ENCODE measurements at places on chromosomes 12 and 14.

DNA sequence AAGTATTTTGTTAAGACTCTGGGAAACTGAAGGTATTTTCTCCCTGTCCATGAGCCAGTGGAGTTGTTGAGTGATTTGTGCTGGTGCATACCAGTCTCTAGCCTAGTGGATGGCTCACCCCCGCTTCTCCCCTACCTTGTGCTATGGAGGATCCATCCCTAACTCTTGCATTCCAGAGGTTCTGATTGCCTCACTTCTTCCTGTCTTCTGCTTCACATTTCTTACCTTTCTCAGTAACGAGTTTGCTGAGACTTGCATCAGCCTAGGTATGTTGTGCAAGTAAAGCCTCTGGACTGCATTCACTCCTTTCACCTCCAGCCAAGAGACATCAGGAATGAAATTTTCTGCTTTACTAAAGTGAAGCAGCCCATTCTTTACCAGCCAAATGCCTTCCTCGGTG is 391.6 kb downstream of the ZFP36L1 start:
- no peak for DNase-seq

DNA sequence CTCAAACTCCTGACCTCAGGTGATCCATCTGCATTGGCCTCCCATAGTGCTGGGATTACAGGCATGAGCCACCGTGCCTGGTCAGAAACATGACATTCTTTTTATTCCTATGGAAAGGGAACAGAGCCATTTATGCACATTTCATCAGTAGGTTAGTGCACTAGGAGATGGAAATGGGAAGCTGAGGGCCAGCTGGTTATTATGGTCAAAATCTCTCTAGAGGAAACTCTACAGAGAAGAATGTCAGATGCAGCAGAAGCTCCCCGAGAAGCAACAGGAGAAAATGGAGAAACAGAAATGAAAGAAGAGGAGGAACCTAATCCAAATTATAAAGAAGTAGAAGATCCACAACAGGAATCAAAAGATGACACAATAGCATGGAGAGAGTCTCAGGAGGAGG is 2.7 kb downstream of the CFAP251 start:
- no peak for DNase-seq

DNA sequence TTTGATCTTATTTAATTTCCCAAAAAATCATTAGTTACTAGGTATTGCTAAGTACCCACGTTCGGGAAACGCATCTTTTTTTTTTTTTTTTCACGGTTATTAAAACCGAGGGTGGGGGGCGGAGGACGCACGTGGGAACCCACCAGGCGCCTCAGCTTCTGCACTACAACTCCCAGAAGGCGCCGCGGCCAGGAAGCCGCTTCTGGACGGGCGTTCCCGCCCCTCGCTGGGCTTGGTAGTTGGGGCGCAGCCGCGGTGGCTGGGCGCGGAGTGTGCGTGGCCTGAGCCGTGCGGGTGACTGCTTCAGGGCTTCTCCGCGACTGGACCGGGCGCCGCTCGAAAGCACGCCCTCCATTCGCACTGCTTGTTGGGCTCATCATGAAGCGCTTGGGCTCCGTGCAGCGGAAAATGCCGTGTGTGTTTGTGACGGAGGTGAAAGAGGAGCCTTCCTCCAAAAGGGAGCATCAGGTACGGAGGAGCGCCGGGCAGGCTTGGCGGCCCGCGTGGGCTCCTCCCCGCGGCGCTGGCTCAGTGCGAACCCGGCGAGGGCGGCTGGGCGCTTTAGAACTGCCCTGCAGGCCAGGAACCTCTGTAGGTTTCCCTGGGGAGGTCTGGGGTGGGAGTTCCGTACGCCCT is 6.2 kb upstream of the C12orf50 start:
- peak; percentile 86 for DNase-seq

- DNase-seq, result no peak
Observed at GRCh38 chr14:71668186-71668912, 263.9 kb upstream of the RGS6 start.

- no peak for DNase-seq
Observed at GRCh38 chr12:49953151-49953550, 2.6 kb downstream of the AQP2 start.

- DNase-seq, result no peak
Observed at GRCh38 chr12:131250028-131250950, 296.6 kb downstream of the ADGRD1 start.

- DNase-seq, result no peak
Observed at GRCh38 chr12:87283111-87283510, 746.1 kb downstream of the C12orf50 start.

DNA sequence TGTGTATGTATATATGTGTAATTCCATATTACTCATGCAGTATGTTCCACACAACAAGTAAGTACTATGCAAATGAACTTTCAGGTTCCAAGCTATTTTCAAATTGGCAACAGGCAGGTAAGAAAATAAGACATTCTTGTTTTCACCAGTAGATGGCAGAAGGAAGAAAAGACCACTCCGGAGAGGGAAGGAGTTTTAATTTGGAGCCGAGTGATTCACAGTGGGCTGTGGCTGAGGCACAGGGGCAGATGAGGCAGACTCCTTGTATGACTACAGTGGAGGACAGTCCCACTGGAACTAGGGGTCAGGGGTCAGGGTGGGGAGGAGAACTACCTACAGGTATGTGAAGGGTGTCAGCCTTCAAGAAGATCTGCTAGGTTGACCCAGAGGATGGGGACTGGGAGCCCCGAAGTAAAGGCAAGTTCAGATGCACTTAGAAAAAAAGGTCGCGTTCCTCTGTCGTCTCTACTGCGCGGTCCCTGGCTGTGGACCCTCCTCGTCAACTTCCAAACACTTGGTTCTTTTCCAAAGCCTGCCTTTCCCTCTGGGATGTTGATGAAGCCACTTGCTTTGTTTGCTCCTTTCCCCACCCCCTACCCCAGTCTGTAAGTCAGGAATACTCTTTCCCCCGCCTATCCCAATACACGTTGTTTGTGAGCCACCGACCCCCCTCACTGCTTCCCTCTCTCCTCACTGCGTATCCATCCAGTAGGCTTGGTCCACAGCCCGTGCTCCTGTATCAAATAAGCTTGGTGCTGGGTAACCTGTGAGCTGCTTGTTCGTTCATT is 24.1 kb downstream of the DDX47 start:
- peak; percentile 59 for DNase-seq

DNA sequence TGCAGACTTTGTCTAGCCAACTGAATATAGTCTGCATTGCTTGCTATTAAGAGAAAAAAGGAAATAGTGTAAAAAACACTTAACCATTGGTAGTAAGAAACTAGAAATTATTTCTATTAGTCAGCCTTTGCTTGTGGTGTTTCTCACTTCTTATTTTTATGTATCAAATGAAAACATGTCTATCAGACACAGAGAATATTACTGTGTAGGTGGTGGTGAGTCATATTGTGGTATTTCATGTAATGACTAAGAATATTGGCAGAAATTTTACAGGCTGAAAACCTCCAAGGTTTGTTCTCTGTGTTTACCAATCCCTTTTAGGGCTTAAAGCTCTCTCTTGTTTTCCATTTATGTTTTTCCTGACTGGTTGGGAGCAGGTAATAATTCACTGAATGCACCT is 87.2 kb downstream of the DAAM1 start:
- DNase-seq, result no peak

GRCh38 chr12:74598819-74599218 is 61.2 kb downstream of the ATXN7L3B start:
- no peak for DNase-seq

DNA sequence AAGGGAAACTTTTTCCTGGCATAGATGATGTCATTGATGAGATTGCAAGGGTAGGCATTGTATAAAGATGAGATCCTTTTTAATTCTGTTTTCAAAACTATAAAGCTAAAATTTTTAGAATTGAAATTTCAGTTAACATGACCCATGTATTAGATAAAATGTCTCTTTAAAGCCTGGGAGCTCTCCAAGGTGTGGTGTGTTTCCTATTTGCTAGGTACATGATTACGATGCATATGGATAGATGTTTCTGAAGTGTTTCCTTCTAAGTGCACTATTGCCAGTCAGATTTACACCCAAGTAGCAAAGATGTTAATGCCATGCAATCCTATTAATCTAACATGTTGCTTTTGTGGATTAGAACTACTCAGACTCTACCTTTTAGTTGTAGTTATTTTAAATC is 834.7 kb downstream of the DIO2 start:
- no peak for DNase-seq

DNA sequence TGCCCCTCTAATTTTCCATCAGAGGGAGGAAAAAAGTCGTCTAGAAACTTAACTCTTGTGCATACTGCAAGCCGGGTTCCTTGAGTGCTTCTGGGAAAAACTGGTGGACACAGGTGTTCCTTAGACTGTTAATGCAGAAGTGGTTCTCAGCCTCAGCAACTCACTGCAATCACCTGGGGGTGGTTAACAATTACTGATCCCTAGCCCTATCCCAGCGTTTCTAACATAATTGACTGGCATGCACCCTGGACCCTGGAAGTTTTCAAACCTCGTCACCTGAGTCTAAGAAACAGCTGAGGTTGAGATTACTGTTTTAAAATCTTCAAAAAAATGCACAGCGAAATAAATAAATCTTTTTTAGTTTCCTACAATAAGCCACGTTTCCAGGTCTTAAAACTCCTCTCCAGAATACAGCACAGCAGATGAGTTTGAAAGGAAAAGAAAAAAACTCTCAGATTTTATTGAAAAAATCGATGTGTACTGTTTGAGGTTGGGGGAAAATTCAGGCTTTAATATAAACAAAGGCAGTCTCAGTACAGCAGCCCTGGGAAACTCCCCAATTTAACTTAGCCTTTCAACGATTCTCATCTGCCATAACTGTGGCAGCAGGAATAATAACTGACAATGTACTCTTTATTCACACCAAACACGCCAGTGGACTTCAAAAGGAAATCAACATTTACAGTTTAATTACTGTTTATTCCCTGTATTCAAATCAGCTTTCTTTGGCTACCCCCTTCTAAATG is 45.4 kb downstream of the PHLDA1 start:
- DNase-seq, result no peak

GRCh38 chr12:124557518-124558223 is 9.7 kb downstream of the NCOR2 start:
- no peak for DNase-seq

DNA sequence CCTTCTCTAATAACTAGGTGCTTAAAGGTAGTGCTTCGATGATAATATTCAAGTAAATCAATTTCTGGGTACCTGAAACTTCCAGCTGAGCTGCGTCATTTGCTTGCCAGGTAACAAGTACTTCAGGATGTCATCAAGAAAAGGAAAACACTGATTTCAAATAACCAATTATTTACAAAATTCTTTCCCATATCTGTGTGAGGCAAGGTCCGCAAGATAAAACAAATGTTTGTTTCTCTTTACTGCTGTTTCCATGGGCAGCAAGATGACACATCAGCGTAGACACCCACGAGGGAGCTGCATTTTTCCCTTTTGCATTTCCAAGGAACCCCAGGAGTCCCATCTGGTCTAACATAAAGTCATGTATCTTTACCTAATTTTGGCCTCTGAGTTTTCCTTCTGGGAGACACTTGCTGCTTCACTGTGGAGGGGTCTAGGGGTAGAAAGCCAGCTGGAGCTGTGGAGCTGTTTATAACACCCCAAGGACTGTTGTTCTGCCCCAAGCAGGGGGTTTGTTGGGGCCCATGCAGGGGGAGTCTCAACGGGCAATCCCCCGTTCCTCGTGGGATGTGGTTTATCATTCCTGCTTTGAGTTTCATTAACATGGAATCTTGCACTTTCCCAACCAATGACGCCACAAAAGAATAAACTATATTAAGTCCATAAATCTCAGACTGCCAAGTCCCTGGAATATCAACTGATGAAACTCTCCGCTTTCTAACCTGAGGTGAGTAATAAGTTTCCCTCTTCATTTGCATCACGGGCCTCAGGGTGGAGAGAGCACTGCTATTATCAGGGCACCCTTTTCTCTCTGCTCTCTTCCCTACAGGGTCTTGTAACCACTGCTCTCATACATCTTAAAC is 112.8 kb upstream of the PELI2 start:
- DNase-seq, result no peak

DNA sequence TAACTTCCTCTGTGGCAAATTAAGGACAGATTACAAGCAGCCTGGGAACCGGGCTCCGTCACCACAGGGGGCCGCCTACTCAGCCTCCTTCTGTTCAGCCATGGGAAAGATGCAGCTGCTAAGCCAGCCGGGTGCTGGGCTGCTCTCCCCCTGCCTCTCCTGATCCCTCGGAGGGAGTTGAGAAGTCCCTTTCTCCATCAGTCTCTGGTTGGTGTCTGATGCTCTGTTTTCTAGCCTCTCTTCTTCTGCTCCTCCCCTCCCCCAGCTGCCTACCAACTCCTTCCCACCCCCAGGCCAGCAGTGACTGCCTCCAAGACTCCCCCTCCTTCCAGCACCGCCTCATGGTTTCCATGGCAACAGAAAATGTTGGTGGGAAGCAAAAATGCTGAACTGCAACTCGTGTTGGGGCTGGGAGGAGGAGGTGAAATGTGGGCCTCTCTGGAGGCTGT is 486.7 kb downstream of the APAF1 start:
- DNase-seq, result no peak

- no peak for DNase-seq
Observed at GRCh38 chr12:7602277-7602676, 63.4 kb downstream of the APOBEC1 start.

- no peak for DNase-seq
Observed at GRCh38 chr12:103647267-103647666, 60.2 kb downstream of the STAB2 start.

DNA sequence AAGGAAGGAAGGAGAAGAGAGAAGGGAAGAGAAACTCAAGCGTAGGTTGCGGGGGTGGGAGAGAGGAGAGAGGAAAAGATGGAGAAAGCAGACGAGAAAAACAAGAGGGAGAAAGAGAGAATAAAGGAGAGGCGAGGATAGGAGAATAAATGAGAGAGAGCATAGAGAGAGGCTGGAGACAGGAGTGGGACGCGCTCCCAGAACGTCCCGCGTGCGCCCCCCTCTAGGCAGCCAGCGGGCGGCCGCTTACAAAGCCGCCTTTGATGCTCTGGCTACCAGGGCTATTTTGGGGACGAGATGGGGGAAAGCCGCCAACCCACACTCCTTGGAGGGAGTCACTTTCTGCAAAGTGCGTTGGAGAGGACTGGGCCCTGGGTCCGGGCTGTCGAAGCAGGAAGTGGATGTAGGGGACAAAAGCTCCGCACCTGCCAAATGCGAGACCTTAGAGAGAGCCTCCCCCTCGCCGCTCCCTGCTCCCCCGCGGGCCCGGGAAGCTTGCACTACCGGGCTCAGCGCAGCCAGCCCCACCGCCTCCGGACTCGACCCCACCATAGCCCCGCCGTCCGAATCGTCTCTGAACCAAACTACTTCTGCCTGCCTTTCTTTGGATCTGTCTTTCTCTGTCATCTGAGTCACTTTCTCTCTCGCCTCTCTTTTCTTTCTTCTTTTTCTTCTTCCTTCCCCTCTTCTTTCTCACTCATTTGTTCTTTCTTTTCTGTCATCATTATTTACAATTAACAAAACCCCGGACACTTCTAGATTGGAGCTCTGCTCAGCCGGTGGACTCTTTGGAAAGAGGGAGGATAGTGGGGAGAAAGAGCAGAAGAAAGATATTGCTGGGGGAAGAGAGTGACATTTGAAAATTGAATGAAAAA is 8.0 kb downstream of the ASCL1 start:
- no peak for DNase-seq

- peak; percentile 48 for DNase-seq
Observed at GRCh38 chr12:117857632-117858612, 110.9 kb downstream of the KSR2 start.
